ENCODE measurements at places on chromosomes 2 and 18. TPM values are rescaled to one million over a fixed set of nuclear protein-coding genes. Genes with fewer than 3 reads are reported as not detected.

FAM228B gene
- total RNA-seq: 4.1 TPM

ANKRD36 gene
- 23.0 TPM for total RNA-seq

KLHL14 gene
- not detected for total RNA-seq

PLEKHH2 gene
- total RNA-seq: 0.72 TPM

DPP10 gene
- total RNA-seq: not detected

GYPC gene
- total RNA-seq: 150 TPM

TP53I3 gene
- total RNA-seq: 0.60 TPM

AQP12B gene
- total RNA-seq: not detected

ICA1L gene
- 5.1 TPM for total RNA-seq

LIPG gene
- 0.22 TPM for total RNA-seq

FAP gene
- not detected for total RNA-seq

RBBP8 gene
- total RNA-seq: 77.7 TPM

G6PC2 gene
- total RNA-seq: not detected

TMEM237 gene
- 16.9 TPM for total RNA-seq

MBOAT2 gene
- total RNA-seq: 4.4 TPM

CDCA7 gene
- total RNA-seq: 74.7 TPM

All from activated naive CD4-positive, alpha-beta T cell treated with anti-CD3 and anti-CD28 coated beads for 36 hours (primary cell).